Activated gamma-delta T cell treated with anti-CD3 and anti-CD28 coated beads, Interleukin-2, amount 50 U/mL, for 16 hours (primary cell): ENCODE measurements at places on chromosomes 3 and 15.

GRCh38 chr15:27495963-27496459, 525.0 kb downstream of the GABRG3 start:
- DNase-seq, result no peak

GRCh38 chr3:153602801-153603200, 440.8 kb downstream of the RAP2B start:
- DNase-seq, result no peak

DNA sequence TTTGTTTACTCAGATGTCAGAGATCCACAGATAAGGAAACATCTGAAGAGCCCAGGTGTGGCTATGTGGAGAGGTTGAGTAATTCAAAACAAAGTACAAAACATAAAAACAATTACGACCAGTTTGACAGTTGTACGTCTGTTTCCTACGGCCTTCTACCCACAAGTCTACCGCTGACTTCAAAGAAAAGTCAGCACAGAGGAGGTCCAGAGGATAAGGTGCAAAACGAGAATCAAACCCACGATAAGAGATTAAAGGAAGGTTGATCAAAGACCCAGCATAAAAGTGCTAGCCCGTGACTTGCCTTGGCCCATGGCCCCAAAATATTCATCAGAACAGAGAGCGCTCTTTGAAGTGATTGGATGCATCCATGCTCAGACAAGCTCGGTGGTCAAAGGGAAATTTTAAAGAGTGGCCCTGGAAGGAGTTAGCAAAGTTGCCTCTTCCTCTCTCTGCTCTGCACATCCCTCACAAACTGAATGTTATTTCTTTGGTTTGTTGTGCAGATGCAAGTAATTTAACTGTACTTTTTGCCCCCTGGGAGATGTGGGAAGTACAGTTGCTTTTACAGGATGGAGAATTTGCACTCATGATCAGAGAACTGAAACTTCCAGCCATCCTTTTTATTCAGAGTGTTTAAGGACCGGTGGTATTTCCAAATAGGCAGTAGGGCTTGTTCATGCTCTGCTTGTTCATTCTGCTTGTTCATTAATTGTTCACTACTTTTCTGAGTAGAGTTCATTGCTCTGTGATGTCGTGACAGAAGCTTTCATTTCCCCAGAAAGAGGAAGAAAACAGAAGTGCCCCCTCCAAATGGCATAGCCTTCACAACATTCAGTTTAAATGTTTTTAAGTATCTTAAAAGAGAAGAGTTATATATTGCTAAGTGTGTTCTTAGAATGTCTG, 31.1 kb downstream of the MME start:
- no peak for DNase-seq

GRCh38 chr3:4595710-4596113, 102.6 kb downstream of the ITPR1 start:
- DNase-seq, result no peak

DNA sequence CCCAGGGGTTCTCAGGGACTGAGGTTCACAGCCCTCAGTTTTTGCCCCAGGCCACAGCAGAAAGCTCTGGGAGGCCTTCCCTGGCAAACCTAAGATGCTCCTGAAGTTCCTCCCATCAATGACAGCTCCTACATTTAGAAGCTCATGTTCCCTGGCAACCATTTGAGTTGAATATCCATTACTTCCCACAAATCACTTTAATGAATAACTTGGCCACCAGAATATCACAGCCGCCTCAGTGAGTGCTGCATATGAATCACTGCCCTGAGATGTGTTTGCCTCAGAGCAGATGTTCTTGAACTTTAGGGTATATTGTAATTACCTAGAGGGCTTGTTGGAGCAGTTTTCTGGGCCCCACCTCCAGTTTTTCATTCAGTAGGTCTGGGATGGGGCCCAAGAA, 27.4 kb downstream of the SLCO2A1 start:
- DNase-seq, result no peak

DNA sequence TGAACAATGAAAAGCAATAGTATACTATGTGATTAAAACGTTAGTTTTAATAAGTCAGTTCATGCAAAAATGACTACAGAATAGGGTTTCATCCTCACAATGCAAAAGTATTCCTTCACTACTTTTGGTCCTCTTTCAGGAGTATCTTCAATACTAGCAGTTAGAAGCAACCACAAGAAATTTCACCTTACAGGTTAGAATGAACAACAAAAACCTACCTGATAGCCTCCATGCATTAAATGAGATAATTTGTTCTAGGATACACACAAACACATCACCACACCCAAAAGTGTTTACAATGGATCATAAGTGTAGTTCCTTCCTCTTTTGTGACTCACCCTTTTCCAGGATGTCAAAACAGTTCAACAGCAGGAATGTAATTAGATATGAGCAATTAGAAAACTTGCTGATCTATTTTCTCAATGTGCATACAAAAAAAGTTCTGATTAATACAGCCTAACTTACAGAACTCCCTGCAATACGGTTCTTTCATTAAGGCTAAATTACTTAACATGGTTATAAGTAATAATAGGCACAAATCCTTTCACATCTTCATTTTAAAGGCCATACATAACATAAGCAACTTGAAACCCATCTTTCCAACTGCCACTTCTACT, 21.6 kb downstream of the UACA start:
- DNase-seq, result no peak

DNA sequence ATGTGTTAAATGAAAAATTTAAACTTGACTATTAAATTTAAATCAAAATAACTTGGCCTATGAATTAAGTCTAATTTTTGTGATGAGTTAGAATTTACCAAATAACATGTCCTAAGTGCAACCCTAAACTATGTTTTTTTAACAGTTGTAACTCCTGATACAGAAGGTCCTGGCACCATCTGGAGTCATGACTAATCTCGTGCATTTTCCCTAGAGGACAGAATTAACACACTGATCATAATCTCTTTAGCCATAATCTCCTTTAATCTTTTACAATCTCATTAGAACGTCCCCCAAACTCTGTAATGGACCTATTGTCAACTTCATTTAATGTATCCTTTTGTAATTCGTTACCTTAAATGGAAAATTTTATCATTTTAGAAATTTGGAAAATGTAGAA, 100.6 kb downstream of the SUCNR1 start:
- no peak for DNase-seq

- DNase-seq, result no peak
These were observed 25.8 kb downstream of the LRRK1 start for GRCh38 chr15:100944986-100945385.

- no peak for DNase-seq
These were observed 37.5 kb downstream of the GAP43 start for GRCh38 chr3:115660646-115661337.

DNA sequence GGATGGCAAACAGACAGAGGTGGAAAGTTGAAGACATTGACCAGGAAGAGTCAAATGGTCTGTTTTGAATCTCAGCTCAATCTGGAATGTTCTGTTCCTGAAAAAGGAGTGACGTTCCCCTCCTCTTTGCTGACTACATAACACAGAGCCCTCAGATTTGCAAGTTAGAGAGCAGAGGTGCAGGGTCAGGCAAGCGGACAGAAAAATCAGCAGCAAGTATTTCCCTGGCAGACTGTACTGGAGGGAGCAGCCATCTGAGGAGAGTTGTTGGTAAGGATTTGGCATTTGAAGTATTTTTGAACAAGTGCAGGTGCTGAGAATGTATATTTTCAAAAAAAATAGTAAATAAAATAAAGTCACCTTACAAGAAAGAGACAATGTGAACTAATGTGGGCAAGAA, 17.6 kb downstream of the ZNF80 start:
- no peak for DNase-seq

DNA sequence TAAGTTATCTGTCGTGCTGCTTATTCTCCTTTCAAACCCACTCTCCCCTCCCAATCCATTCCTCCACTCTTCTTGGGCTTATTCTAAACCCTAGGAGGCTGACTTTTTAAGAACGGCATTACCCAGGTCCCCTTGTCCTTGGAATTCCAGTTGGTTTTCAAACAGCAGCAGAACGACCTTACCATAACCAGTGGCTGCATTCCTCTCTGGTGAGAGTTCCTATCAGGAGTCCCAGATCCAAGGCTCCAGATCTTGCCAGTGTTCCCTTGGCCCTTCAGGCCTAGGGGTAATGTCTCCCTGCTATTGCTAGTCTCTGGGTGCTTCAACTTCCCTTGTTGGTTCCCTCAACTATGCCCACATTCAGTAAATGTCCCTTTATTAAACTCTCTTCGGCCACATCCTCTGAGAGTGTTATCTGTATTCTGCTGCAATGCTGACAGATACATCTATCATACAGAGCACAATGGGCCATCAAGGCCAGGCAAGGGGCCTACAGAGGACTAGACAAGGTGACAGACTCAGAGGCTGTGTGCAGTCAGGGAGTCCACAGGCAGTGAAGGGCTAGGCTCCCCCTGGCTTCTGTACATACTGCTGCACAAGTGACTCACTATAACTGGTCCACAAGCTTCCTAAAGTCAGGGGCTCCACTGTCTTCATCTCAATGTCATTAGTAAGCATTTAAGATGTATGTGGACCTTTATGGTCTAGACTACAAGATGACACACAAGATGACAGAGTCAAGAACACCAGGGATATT, 10.1 kb downstream of the LYSMD2 start:
- DNase-seq, result no peak

DNA sequence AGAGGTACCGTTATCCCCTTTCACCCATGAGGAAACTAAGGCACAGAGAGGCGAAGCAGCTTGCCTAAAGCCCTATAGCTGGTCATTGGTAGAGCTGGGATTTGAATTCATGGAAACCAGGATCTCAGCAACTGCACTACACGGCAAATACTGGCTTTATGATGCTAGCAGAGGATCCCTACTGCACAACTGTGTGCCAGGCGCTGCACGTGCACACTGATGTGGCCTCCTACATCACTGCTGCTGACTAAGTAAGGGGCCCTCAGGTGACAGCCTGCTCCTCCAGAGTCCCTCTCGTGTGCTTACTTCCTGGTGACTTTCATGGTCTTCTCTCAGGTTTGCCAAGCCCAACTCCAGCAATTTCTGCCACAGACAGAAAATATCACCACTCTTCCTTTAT, 3.4 kb upstream of the POLG start:
- no peak for DNase-seq

GRCh38 chr3:155188031-155188430, 105.5 kb downstream of the STRIT1 start:
- DNase-seq, result no peak

- DNase-seq, result no peak
These were observed 70.3 kb downstream of the OXNAD1 start for GRCh38 chr3:16335333-16335732.

- no peak for DNase-seq
These were observed 55.8 kb downstream of the DNAJB8 start for GRCh38 chr3:128410669-128411573.

GRCh38 chr3:186502966-186503712, 41.0 kb downstream of the CRYGS start:
- no peak for DNase-seq

DNA sequence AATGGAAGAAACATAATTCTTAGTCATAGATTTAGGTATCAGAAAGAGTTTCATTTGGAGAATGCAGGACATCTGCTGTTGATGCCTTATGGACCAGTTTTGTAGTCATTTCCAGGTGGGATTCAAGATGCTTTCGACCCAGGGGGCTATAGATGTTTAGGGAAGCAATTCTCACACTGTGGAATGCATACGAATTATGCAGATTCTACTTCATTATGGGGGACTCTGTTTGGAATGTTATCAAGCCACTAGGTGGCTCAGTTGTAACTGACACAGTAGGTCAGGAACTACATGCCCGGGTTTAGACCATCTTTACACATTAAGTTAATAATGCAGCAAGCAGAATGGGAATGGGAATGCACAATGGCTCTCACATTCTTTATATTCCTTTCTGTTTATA, 1359.8 kb downstream of the ZPLD1 start:
- no peak for DNase-seq

GRCh38 chr3:152335273-152335672, 66.5 kb downstream of the MBNL1 start:
- no peak for DNase-seq

DNA sequence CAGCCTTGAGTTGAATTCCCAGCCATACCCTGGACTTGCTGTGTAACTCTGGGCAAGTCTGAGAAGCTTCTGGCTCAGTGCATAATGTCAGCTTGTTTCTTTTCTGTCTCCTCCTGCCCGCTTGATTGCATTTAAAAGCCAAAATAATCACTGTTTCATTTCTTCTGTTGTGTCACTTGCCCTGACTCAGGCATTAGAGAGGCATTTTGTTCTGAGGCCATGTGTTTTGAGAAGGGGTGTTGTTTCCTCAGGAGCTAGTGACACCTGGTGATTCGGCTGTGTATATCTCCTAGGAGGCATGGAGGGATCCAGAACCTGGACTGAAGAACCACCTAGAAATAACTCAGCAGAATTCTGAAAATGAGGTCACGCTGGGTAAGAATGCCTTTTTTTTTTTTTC, 16.0 kb downstream of the WDR73 start:
- no peak for DNase-seq

DNA sequence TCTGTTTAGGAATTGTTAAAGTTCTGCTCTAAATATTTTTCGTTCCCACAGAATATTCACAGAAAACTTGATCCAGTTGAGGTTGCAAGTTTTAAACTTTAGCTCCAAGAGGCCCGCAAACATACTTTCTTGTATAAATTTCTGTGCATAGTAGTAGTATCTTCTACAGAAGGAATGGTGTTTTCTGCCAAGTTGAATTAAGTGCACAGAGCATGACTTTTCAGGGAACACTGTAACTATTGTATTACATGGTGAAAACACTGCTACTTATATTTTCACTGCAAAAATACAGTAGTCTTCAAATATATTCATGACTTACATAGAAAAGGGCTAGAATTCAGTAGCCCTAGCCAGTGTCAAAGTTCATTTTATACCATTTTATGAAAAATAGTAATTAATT, 67.0 kb downstream of the SUCNR1 start:
- no peak for DNase-seq

DNA sequence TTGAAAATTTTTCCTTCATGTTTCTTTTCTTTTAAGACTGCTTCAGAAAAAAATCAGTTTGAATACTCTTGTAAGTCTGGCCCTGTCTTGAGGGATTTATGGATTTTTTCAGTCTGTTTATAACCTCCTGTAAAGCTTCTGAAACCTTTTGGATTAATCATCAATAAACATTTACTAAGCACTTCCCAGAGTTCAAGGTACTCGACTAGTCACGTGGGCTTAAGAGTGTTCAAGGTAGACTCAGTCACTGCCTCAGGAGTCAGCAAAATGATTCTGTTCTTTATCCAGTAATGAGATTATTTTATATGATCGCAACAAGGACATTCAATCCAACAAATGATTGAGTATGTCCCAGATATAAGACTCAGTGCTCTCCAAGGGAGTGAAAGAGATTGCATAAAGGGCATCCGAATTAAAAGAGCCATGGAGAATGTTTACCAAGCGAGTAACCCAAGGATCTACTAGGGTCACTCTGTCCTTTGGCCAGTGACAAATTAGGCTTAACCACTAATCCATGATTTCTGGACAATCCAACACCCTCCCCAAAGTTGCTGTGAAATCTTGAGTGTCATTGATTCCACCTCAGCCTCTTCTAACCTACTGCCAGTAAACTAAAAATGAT, 726.6 kb upstream of the NAALADL2 start:
- no peak for DNase-seq

DNA sequence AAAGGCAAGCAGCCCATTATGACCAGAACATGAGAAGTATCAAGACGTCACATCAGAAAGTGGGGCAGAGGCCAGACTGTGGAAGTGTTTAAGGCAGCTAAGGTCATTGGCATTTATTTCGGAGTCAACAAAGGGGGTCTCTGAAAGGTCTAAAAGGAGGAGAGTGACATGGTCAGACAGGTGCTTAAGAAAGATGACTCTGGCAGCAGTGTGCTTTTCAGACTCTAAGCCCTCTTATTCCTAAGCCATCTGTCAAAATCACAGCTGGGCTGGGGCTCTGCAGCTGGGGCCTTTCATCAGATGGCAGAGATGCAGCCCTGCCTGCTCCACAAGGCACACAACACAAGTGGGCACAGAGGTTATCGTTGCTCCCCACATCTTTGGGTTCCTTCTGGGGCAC, 14.0 kb downstream of the FBXL22 start:
- DNase-seq, result no peak
